ENCODE measurements at places on chromosomes 2 and 18. TPM values are rescaled to one million over a fixed set of nuclear protein-coding genes. Genes with fewer than 3 reads are reported as not detected.

ST6GAL2 gene
- total RNA-seq, result not detected

PTMA gene
- total RNA-seq, result 1,763 TPM

HJURP gene
- 98.4 TPM for total RNA-seq

DLGAP1 gene
- total RNA-seq, result 0.45 TPM

KCNG3 gene
- total RNA-seq, result not detected

TDRD15 gene
- 0.02 TPM for total RNA-seq

ANKRD53 gene
- total RNA-seq, result not detected

STPG4 gene
- total RNA-seq, result not detected

- H3K27ac ChIP-seq, result no peak overlapping the region
- H3K27me3 ChIP-seq, result no peaks in the 10 kb centered on the region
- H3K4me1 ChIP-seq, result no peaks in the 10 kb centered on the region
- no peaks in the 10 kb centered on the region for H3K36me3 ChIP-seq
Measured at GRCh38 chr2:165601065-165601830, 131.8 kb downstream of the CSRNP3 start.

- H3K4me3 ChIP-seq, result no peak overlapping the region
- H3K36me3 ChIP-seq, result no peaks in the 10 kb centered on the region
- H3K4me1 ChIP-seq, result no peaks in the 10 kb centered on the region
- no peak for DNase-seq
- H3K27me3 ChIP-seq, result no peaks in the 10 kb centered on the region
- no peak overlapping the region for H3K27ac ChIP-seq
Measured at GRCh38 chr18:56036741-56037140, 448.7 kb upstream of the TCF4 start.

DNA sequence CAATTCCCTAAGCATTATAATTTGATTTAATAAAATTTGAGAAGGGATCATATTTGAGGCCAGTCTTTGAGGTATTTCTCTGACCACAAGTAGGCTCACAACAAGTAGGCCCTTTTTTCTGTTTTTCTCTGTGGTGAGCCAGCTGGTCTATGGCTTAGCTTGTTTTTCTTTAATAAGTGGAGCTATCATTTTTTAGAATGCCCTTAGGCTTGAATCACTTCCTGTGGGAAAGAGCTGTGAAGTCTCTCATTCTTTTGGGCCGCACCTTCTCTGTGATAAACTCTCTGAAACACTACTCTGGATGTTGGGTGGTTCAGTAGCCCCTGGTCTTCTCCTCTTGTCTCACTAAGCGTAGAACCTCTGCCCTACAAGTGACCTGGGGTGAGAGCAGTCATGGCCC, 235.9 kb downstream of the SUCLG1 start:
- H3K36me3 ChIP-seq, result no peaks in the 10 kb centered on the region
- H3K4me3 ChIP-seq, result no peak overlapping the region
- no peak overlapping the region for H3K27ac ChIP-seq
- peaks cover 10% of the 10 kb centered on the region for H3K27me3 ChIP-seq
- DNase-seq, result no peak

GRCh38 chr2:227374158-227374557, 4.9 kb downstream of the TM4SF20 start:
- H3K4me1 ChIP-seq, result peaks cover 8% of the 10 kb centered on the region
- no peak overlapping the region for H3K27ac ChIP-seq
- peaks cover 2% of the 10 kb centered on the region for H3K27me3 ChIP-seq

DNA sequence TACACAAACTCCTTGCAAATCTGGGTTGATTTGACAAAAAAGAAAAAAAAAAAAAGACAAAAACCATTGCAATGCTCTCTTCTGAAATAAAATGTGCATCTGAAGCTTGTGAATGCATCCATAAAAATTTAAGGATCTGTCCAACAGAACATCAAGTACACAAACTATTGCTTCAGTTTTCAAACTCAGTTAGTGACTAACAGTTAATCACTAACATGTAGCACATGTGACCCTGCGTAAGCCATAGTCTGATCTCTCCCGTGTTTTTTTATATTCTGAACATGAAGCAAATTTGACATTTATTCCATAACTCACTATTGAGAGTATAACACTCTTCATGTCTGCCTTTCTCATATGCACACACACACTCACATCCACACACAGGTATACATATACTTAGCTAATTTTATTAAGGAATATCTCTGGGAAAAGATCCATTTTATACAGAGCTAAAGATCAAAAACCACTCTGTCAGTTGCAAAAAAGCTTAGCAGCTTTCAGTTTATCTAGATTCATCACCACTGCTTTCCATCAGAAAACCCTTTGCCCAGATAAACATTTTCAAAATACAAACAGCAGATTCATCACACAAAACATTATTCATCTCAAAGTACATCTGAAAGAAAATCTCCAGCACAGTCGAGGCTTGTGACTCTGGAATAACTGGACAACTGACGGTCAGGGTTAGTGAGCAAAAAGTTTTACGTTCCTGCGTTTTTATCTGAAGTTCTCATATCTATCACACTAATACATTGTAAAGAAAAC, 1000.4 kb upstream of the ACVR2A start:
- H3K4me3 ChIP-seq, result no peak overlapping the region
- H3K4me1 ChIP-seq, result no peaks in the 10 kb centered on the region
- no peak overlapping the region for H3K27ac ChIP-seq
- H3K27me3 ChIP-seq, result no peaks in the 10 kb centered on the region
- H3K36me3 ChIP-seq, result no peaks in the 10 kb centered on the region

- no peak overlapping the region for H3K27ac ChIP-seq
- no peak for DNase-seq
- no peaks in the 10 kb centered on the region for H3K36me3 ChIP-seq
- no peak overlapping the region for H3K4me3 ChIP-seq
- H3K27me3 ChIP-seq, result no peaks in the 10 kb centered on the region
- H3K4me1 ChIP-seq, result no peaks in the 10 kb centered on the region
Measured at GRCh38 chr2:34045101-34045655, 446.1 kb upstream of the FAM98A start.

GRCh38 chr2:105862843-105863242, 118.1 kb downstream of the NCK2 start:
- H3K36me3 ChIP-seq, result peaks cover 26% of the 10 kb centered on the region
- no peaks in the 10 kb centered on the region for H3K27me3 ChIP-seq
- H3K4me1 ChIP-seq, result peaks cover 96% of the 10 kb centered on the region
- H3K27ac ChIP-seq, result peak overlapping the region; percentile 75
- H3K4me3 ChIP-seq, result no peak overlapping the region
- no peak for DNase-seq

- no peak overlapping the region for H3K4me3 ChIP-seq
- H3K36me3 ChIP-seq, result no peaks in the 10 kb centered on the region
- H3K27me3 ChIP-seq, result no peaks in the 10 kb centered on the region
- DNase-seq, result no peak
- H3K4me1 ChIP-seq, result no peaks in the 10 kb centered on the region
- no peak overlapping the region for H3K27ac ChIP-seq
Measured at GRCh38 chr2:52369178-52369577, 1337.2 kb upstream of the NRXN1 start.

- peaks cover 57% of the 10 kb centered on the region for H3K4me1 ChIP-seq
- no peak overlapping the region for H3K4me3 ChIP-seq
- DNase-seq, result no peak
- H3K36me3 ChIP-seq, result peaks cover 9% of the 10 kb centered on the region
Measured at GRCh38 chr2:85861180-85861579, 27.6 kb downstream of the ST3GAL5 start.
